ENCODE measurements at places on chromosomes 7 and 10.
A peak's percentile ranks its signal among the peaks of the same experiment; 100 is the strongest.

GRCh38 chr7:151809146-151809863, 67.6 kb downstream of the PRKAG2 start:
- no peak for DNase-seq

DNA sequence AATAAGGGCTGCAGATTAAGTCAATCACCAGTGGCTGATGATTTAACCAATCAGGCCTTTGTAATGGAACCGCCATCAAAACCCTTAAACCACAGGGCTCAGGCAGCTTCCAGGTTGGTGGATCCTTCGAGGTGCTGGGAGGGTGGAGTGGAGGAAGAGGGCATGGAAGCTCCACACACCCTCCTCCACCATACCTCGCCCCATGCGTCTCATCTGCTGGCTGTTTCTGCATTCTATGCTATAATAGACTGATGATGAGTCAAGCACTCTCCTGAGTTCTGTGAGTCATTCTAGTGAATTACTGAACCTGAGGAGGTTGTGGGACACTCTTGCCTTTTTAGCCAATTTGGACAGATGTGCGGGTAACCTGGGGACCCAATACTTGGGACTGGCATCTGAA, 43.9 kb downstream of the CHST15 start:
- DNase-seq, result no peak

- peak; percentile 66 for DNase-seq
Observed at GRCh38 chr7:43906331-43907010, at the start of gene URGCP. Gene URGCP (minus strand): TSS chr7:43906596. CDS start chr7:43906575, 21 bp downstream.

- no peak for DNase-seq
Observed at GRCh38 chr7:55508221-55509011, 63.9 kb downstream of the VOPP1 start.

DNA sequence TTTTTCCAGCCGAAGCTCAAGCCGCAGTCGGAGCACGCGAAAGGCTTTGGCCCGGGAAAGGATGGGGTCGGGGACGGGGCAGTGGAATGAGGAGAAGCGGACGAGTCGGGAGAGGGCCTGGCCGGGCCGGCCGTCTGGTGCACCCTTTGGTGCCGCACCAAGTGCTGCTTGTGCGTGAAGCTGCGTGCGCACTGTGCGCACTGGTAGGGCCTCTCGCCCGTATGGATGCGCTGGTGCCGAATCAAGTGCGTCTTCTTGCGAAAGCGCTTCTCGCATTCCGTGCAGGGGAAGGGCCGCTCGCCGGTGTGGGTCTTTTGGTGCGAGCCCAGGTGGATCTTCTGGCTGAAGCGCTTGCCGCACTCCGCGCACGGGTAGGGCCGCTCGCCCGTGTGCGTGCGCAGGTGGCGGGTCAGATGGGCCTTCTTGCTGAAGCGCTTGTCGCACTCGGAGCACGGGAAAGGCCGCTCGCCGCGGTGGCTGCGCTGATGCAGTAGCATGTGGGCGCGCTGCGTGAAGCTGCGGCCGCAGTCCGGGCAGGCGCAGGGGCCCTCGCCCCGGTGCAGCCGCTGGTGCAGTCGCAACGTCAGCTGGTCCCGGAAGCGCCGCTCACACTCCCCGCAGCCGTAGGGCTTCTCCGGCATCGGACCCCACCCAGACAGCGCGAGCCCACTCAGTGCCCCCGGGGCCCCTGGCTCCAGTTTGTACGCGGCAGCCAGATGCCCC, 7.8 kb downstream of the ZNF467 start:
- no peak for DNase-seq

GRCh38 chr7:3037259-3037658, 6.4 kb downstream of the CARD11 start:
- no peak for DNase-seq

DNA sequence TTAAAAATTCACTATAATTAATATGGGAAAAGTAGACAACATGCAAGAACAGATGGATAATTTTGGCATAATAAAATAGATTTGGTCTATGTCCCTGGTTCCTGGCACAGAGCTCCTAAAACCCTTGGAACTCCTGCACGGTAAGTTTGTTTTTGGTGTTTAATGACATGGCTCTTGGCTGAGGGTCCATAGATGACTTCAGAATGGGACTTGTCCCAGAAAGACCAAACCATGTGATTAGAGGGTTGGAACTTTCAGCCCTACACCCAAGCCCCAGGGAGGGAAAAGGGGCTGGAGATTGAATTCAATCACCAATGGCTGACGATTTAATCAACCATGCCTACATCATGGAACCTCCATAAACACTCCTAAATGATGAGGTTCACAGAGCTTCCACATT, 12.6 kb upstream of the GSDME start:
- peak; percentile 35 for DNase-seq

DNA sequence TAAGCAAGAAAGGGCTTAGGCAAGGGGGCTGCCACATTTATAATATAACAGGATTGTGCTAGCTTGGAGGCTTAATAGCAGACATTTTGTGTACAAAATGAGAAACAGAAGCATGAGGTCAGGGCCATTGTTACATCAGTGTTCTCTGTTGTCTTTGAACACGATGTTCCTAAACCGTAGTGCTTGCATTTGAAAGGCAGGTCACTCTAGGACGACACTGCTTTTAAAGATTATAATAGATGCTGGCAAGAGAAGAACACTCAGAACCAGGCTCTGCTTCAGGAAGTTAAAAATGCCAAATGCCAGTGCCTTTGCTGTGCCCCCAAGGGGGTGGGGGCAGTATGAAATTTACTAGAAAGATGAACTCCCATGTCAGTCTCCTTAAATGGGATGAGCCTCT, 91.1 kb downstream of the SORCS3 start:
- DNase-seq, result no peak

- peak; percentile 90 for DNase-seq
Observed at GRCh38 chr7:116354546-116355423, 144.4 kb downstream of the TES start.

All from femur (tissue), 1 donor.